Spleen (tissue), 13 donors: ENCODE measurements at places on chromosomes 4 and X.

DNA sequence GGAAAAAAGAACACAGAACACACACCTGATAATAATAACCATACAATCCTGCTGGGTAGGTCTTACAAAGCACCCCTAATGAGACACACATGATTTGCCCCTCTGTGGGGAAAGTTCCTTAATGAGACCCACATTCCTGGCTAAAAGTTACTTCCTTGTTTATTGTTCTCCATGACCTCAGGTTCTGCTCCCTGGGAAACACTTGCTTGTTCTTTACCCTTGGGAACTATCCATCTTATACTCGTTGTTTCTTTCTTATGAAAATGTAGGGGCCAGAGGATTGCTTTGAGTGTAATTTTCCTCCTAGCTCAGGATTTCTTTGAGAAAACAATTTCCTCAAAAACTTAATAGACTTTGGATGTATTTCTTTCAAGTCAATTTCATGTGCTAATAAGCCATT, 52.1 kb upstream of the PCDH10 start:
- no peaks in the 10 kb centered on the region for H3K4me1 ChIP-seq
- no peak overlapping the region for H3K4me3 ChIP-seq
- H3K27ac ChIP-seq: no peak overlapping the region
- no peaks in the 10 kb centered on the region for H3K36me3 ChIP-seq
- H3K27me3 ChIP-seq: no peaks in the 10 kb centered on the region

- H3K27ac ChIP-seq: peak overlapping the region; percentile 97
- H3K27me3 ChIP-seq: no peaks in the 10 kb centered on the region
- peak; percentile 95 for DNase-seq
- no peaks in the 10 kb centered on the region for H3K36me3 ChIP-seq
- H3K4me3 ChIP-seq: peak overlapping the region; percentile 80
Observed at GRCh38 chr4:143335979-143336780, 496 bp upstream of the GAB1 start.

- H3K27me3 ChIP-seq: no peaks in the 10 kb centered on the region
- no peaks in the 10 kb centered on the region for H3K36me3 ChIP-seq
- DNase-seq: no peak
- H3K4me3 ChIP-seq: no peak overlapping the region
- no peak overlapping the region for H3K27ac ChIP-seq
Observed at GRCh38 chr4:36183665-36184393, 60.5 kb downstream of the ARAP2 start.

- no peak overlapping the region for H3K27ac ChIP-seq
- no peak overlapping the region for H3K4me3 ChIP-seq
- H3K4me1 ChIP-seq: no peaks in the 10 kb centered on the region
- H3K36me3 ChIP-seq: no peaks in the 10 kb centered on the region
Observed at GRCh38 chr4:17197070-17197469, 298.6 kb upstream of the LDB2 start.

- H3K27me3 ChIP-seq: no peaks in the 10 kb centered on the region
- no peak overlapping the region for H3K4me3 ChIP-seq
- H3K36me3 ChIP-seq: no peaks in the 10 kb centered on the region
- no peaks in the 10 kb centered on the region for H3K4me1 ChIP-seq
- no peak overlapping the region for H3K27ac ChIP-seq
Observed at GRCh38 chrX:55132416-55132815, 43.6 kb downstream of the PAGE2 start.
